ENCODE measurements at places on chromosomes 7 and 10.

DNA sequence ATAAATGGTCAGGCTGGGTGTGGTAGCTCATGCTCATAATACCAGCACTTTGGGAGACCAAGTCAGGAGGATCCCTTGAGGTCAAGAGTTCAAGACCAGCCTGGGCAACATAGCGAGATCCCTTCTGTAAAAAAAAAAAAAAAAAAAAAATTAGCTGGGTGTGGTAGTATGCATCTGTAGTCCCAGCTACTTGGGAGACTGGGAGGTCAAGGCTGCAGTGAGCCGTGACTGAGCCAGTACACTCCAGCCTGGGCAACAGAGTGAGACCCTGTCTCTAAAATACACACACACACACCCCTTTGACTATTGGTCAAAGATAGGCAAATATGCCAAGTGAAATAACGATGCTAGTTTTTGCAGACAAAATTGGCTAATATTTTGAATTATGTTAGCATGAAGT lies 80.6 kb downstream of the IGF2BP3 start:
- DNase-seq, result no peak

DNA sequence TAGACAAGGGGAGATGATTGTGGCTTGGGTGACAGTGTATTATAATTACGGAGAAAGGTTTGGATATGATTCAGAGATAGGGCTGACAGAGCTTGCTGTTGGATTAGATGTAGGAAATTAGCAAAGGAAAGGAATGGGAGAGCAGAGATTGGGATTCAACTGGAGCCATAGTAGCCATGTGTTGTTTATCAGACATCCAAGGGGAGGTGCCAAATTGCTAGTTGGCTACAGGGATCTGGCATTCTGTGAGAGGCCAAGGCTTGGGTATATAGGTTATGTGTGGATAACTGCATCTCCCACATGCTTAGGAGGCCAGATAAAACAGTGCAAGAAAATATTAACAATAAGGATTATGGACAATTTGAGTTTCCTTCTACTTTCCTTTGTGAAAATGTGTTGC lies 34.9 kb downstream of the CSGALNACT2 start:
- DNase-seq, result no peak

DNA sequence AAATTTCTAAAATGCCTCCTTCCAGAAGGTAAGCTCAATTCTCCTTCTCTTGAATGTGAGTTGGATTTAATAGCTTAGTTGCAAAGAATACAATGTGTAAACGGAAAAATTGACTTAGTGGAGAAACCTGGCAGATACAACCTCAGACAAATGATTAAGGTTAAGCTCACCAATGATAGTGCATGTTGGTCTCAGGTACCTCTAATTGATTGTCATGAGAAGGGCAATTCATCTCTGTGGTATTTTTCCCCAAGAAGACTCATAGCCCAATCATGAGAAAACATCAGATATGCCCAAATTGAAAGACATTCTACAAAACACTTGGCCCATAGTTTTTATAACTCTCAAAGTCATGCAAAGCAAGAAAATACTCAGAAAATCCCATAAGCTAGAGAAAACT lies 36.2 kb upstream of the TMEM106B start:
- DNase-seq, result no peak

DNA sequence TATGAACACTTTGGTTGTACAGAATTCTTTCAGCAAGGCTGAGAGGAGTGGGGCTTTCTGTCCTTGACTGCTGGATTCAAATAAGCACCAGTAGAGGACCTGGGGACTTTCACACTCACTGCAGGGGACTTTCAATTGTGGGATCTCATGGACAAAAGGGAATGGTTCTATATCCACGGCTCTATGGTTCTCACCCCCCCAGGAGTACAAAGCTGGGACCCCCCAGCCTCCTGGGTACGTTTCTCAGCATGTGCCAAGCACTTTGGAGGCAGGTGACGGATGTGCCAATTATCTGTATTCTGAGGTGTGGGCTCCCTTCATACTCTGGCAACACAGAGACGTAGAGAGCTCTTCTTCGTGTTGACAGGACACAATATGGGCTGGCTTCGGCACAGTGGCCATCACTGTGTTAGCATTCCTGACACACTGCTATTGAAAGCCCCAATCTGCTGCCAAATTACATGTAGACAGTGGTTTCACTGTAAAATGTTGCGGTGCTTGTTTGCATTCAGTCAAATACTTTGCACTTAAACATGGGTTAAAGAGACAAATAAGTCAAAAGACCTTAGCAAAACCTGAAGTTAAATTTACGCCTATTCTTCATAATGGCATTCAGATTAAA lies 92.7 kb upstream of the SAMD8 start:
- DNase-seq, result peak; percentile 89

DNA sequence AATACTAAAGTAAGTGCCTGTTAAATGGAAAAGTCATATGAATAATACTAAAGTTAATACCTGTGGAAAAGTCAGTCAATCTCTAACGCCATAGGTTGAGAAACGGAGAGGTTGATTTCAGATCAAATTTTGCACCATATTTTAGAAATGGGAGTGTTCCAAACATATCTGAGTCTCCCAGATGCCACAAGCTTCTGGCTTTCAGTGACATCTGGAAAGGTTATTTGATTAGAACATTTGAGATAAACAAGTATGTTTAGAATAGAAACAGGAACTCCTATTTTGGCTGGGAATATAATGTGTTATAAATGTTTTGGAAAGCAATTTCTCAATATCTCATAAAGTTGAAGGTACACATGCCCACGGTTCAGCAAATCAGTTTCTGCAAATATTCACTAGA lies 5.8 kb downstream of the MACC1 start:
- DNase-seq, result no peak

DNA sequence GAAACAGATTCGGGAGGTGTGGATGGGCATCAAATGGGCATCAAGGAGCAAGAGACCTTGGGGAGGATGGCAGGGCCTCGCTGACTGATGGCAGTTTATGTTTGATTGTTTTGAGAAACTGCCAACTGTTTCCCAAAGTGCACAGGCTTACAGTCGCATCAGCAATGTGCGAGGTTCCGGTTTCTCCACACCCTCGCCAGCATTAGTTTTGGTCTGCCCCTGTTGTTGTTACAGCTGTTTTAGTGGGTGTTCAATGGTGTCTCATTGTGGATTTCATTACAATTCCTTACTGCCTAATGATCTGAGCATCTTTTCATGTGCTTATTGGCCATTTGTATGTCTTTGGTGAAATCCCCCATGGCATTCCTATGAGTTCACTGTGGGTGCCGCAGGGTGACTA lies 24.4 kb downstream of the AKR1E2 start:
- DNase-seq, result no peak

GRCh38 chr7:133742709-133743538 lies 384.2 kb upstream of the LRGUK start:
- peak; percentile 6 for DNase-seq

GRCh38 chr10:130778166-130778545 lies 533.4 kb downstream of the TCERG1L start:
- no peak for DNase-seq

DNA sequence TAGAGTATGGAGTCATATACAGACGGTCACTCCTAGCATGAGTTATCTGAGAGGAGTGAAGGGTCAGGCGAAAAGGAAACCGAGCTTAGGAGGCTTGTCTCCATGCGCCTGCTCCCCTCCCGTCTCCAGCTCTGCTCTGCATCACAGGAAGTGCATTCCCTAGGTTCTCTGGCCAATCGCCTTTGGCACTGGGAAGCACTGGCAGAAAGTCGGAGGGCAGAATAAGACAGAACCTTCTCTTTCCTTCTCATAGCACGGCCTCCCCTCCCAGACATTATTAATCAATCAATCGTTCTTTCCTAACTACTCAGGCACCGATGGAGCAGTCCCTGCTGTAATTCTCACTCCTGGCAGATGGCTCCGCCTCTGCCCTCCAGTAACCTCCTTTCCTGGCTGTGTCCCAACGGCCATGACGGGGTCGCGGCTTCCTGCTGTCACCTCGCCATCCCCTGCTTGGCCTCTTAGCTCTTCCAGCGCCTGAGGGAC lies 177.1 kb downstream of the FRMD4A start:
- peak; percentile 43 for DNase-seq

GRCh38 chr7:151687523-151688235 lies 168.0 kb upstream of the RHEB start:
- no peak for DNase-seq

DNA sequence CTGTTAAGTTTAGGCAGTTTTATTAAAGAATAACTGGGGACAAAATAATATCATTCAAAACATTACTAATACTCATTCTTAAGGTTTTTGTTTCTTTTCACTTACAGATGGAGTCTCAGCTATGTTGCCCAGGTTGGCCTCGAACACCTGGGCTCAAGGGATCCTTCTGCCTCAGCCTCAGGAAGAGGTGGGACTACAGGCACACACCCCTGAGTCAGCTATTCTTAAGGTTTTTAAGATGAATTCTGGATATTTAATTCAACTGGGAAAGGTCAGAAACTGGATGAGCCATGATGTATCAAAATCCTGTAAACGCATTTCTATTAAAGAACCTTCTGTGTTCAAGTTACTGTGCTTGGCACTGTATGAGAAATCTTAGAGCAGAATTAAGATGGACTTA lies 3.5 kb downstream of the OAT start:
- no peak for DNase-seq

GRCh38 chr10:61835069-61835945 lies 66.2 kb upstream of the ARID5B start:
- peak; percentile 27 for DNase-seq

DNA sequence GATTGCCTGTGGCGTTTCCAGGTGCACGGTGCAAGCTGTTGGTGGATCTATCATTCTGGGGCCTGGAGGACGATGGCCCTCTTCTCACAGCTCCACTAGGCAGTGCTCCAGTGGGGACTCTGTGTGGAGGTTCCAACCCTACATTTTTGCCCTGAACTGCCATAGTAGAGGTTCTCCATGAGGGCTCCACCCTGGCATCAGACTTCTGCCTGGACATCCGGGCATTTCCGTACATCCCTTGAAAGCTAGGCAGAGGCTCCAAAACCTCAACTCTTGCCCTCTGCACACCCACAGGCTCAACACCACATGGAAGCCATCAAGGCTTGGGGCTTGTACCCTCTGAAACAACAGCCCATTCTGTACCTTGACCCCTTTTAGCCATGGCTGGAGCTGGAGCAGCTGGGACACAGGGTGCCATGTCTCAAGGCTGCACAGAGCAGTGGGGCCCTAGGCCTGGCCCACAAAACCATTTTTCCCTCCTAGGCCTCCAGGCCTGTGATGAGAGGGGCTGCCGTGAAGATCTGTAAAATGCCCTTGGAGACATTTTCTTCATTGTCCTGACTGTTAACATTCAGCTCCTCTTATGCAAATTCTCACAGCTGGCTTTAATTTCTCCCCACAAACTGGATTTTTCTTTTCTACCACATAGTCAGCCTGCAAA lies 10.0 kb upstream of the FGL2 start:
- no peak for DNase-seq

DNA sequence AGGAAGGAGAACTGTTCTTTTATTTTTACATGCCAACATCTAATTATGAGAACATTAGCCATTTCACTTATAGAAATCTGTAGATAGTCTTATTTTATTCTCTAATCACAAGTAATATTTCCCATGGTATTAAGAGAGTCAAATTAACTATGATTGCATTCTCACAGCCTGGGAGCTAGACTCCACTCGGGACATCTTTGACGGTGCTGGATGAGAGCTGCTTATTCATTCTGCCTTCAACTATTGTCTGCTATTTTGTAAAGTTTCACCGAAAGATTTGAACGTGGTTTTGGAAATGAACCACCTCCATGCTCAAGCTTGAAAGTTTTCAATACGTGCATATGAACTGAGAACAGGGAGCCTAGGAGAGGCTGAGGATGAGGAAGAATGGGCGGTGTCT lies 264.3 kb upstream of the KLF6 start:
- DNase-seq, result no peak

- no peak for DNase-seq
These were observed 179.0 kb downstream of the PRPF18 start for GRCh38 chr10:13765641-13766341.

- DNase-seq, result no peak
These were observed 435.4 kb downstream of the GPAM start for GRCh38 chr10:111748184-111748583.

DNA sequence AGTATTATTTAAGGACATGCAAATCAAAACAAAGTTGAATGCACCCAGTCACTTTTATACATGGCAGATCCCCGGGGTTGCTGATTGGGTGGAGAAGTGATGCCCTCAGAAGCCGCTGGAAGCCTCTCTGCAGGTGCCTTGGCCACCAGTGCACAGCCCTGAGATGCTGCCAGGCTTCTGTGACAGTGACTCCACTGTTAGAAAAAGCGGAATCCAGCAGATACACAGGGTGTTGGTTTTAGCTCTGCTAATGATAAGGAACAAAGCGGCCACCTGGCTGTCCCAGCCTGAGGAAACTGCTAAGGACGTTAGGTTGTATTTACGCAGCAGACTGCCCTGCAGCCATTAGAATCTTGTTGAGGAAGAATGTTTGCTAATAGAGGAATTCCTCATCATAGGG lies 47.5 kb downstream of the JAKMIP3 start:
- peak; percentile 71 for DNase-seq

GRCh38 chr10:79385804-79386531 lies 38.7 kb downstream of the PPIF start:
- no peak for DNase-seq

GRCh38 chr7:151205730-151206129 lies 4.6 kb downstream of the H2BK1 start:
- no peak for DNase-seq

- DNase-seq, result peak; percentile 39
These were observed 43.4 kb downstream of the GLRX3 start for GRCh38 chr10:130179640-130180039.

DNA sequence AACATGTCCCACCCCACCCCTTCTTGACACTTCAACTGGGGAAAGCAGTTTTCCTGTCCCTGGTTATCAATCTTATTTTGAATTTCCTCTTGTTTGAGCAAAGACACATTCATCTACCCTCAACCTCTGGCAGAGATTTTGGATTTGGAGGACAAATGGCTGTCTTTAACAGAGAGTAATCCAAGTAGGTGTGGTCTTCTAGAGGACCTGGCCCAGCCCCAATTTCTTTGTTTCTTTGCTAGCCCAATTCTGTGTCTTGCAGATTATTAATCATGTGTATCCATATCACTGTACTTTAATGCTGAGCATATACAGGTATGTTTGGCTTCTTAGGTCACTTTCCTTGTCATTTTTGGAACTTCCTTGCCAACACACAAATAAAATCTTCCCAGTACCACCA lies 58.8 kb upstream of the ADCY1 start:
- DNase-seq, result no peak

GRCh38 chr10:68897336-68897741 lies 3.8 kb upstream of the DDX50 start:
- peak; percentile 58 for DNase-seq
